Suppressor macrophage treated with lipopolysaccharide for 1 hour (primary cell): ENCODE measurements at places on chromosomes 13 and 19.

- peak; percentile 39 for DNase-seq
Observed at GRCh38 chr19:46678110-46678732, 17.2 kb upstream of the DACT3 start.

DNA sequence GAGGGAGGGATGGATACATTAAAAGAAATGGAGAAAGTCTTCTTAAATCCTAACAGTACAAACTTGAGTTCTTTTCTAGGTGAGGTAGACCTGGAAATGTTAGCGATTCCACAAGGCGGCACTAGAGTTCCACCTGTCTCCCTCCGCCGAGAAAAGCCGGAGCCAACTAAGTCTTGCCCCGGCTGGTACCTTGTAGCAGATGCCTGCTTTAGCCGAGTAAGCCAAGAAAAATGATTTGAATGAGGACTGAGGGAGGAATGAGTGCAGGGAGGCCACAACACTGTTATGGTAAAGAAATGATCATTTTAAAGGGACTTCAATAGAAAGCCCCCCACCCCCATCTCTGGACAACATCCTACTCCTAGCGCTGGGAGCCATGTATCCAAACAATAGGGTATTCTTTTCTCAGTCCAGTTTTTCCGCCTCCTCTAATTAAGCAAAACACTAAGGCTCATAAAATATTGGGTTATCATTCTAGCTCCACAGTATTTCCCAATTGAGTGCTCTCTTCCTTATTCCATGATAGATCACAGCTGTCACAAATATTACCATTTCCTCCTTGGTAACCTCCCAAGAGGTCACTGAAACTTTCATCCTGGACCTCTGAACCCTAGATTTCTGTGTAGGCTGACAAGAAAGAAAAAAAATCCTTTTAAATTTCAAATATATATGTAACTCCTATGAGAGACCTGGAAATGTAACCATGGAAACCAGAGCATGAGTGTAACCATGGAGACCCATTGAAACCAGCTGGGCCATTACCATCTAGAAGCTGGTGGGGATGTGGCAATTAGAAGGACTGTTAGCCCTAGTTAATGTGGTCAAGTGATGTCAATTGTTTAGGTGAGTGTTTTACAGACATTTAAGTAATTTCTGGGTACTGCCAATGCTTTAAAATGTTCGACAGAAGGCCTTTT is 58.3 kb downstream of the GPALPP1 start:
- peak; percentile 81 for DNase-seq

GRCh38 chr13:94864474-94864873 is 152.1 kb upstream of the SOX21 start:
- DNase-seq, result no peak

DNA sequence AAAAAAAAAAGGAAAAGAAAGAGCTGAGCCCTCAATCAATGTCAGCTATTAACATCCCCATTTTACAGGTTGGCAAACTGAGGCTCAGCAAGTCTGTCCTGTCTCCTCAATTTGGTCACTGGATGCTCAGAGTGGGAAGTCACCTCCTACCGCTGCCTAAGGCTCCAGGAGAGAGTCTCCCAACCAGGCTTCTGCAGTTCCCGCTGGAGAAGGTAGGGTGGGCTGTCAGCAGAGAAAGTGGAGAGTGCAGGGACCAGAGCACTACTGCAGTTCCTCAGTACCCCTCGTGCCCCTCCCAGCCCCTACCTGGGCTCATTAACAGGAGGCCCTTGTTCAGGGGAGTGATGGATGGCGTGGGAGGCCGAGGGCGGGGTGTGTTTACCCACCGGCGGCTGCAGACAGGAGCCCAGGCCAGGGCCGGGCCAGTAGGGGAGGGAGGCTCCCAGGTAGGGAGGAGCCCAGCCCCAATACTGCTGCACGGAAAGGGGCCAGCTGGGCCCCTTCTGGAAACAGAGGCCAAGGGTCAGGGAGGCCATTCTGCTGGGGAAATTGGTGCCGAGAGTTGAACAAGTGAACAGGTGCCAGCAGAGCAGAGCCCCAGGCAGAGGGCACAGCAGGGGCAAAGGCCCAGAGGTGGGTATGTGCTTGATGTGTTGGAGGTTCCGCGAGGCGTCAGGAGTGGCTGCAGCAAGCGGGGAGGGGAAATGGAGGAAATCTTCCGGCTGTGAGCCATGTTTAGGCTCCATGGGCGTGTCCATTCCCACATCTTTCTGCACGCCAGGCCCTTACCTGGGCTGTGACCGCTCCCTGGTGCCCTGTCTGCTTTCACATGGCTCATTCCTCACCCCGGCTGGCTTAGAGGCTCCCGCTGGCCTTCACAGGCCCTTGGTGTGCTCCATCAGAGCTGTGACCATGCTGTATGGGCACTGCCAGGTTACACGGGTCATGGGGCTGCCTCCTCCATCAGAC is 7.6 kb upstream of the COMP start:
- DNase-seq, result no peak

- DNase-seq, result no peak
Observed at GRCh38 chr19:45507872-45508416, 665 bp downstream of the VASP start.

DNA sequence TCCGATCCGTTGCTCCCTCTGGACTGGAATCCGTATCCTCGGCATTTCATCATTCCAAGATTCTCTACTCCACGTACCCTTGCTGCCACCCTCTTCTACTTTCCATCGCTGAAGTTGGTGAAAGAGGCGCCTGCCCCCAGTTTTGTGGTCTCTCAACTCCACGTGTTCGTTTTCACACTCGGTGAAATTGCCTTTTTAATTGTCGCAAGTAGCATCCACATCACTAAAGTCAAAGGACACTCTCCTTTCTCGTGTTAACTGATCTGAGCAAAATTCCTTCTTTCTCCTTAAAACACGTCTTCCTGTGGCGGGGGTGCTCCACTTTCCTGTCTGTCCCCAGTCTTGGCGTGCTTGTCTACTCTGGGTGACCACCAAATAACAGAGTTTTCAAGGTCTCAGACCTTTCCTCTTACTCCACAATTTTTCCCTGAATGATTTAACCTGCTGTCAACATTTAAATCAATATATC is 1.1 kb upstream of the TMTC4 start:
- DNase-seq, result no peak

GRCh38 chr19:50022823-50023222 is 2.3 kb downstream of the VRK3 start:
- DNase-seq, result no peak

DNA sequence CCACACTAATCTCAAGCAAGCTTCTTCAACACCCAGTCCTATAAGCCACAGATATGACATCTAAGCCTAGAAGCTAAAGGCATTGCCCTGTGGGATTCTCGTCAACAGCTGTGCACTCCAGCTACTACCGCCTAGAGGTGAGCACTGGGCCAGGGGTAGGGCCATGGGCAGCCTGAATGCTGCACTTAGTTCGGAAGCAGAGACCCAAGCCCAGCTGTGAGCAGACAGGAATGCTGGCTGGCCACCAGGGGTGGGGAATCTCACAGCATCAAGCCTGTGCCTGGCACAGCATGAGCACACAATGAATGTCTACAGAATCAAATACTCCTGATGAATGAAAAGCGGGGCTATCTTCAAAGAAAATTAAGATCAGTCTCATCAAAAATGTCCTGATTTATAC is 167.5 kb upstream of the UBL3 start:
- no peak for DNase-seq

- no peak for DNase-seq
Observed at GRCh38 chr13:65966991-65967451, 1263.1 kb downstream of the PCDH9 start.

DNA sequence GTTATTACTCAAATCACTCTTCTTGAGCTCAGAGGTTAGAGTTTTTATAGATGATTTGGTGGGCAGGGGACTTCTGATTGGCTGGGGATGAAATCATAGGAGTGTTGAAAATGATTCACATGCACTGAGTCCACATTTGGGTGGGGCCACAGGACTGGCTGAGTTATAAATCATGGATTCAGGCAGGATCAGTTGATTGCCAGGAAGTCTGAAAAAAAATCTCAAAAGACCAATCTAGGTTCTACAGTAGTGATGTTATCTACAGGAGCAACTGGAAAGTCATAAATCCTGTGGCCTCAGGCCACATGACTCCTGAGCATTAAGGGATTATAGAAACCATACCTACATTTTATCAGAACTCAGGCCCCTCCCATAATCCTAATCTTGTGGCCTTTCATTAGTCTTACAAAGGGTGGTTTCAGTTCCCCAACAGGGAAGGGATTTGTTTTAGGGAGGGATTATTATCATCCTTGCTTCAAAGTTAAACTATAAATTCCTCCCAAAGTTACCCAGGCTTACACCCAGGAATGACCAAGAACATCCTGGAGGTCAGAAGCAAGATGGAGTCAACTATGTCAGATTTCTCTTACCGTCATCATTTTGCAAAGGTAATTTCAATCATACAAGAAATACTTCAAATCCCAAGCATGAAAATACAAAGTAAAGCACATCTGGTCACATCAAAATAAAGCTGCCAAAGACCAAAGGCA is 5.6 kb upstream of the CCDC70 start:
- no peak for DNase-seq

DNA sequence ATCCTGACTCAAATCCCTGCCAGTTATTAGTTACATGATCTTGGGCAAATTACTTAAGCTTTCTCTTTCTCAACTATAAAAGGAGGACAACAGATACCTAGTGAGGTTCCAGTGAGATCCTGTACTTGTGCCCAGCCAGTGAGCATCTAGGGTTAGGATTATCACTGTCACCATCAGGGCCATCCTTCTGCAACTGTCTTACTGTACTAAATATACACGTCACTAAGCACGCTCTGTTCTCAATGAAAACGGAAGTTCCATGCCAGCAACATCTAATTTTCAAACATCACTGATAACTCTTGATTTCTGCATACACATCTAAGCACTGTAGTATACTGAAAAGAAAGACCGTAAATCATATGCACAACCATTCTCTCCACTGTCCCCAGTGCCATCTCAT is 70.0 kb downstream of the FOXO1 start:
- no peak for DNase-seq

GRCh38 chr13:71625694-71626093 is 241.3 kb downstream of the DACH1 start:
- DNase-seq, result no peak

DNA sequence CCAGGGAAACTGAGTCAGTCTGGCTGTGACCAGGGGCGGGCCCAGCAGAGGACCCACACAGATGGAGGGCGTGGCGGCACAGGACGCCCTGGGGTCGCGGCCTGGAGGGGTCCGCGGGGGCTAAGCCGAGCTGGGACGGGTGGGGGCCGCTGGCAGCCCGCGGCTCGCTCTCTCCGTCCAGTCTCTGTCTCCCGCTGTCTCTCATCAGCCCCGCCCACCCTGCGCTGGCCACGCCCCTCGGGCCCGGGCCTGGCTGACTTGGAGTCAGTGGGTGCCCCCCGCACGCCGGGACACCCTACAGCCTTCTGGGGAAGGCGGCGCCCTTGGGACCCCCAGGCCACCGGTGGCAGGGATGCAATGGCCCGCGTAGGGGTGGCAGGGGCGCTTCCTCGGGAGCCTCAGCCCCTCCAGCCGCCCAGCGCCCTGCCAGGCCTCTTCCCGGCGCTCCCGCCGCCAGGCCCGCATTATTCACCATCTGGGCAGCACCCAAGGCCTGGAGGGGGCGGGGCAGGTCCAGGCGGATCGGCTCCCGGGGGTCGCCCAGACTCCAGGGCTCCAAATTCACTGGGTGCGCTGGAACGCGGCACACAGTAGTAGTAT is at the start of gene TBXA2R:
TBXA2R (minus strand) TSS at position 186 of the 600 bp plus-strand sequence. CDS start 6,241 bp downstream, outside the sequence.
- DNase-seq, result peak; percentile 77

- no peak for DNase-seq
Observed at GRCh38 chr19:43731346-43731745, 15.5 kb downstream of the IRGC start.

GRCh38 chr13:106455777-106456176 is 79.7 kb downstream of the EFNB2 start:
- DNase-seq, result no peak
